AML-193 (cell line): ENCODE measurements at places on chromosomes 2 and 18.

GRCh38 chr2:157107877-157108276 is 149.6 kb upstream of the GALNT5 start:
- no peak for DNase-seq

GRCh38 chr2:230299618-230300017 is 27.4 kb upstream of the SP140L start:
- no peak for DNase-seq

DNA sequence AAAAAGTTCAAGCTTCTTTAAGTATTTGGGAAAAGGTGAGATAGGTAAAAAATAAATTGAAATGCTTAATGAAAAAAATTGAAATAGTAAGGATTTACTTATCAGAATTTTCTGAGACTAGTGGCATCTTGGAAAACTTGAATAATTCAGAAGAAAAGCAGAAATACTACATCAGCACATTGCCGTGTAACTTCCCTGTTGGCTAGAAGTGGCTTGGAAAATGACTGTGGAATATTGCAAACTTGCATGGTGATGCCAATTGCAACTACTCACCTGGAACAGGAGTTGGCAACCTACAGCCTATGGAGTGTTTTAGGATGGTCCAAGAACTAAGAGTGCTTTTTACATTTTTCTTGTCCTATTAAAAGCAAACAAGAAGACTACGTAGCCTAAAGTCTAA is 603.5 kb upstream of the VRK2 start:
- DNase-seq = no peak

- DNase-seq = no peak
Observed at GRCh38 chr2:186780701-186781316, 68.2 kb downstream of the ZSWIM2 start.

DNA sequence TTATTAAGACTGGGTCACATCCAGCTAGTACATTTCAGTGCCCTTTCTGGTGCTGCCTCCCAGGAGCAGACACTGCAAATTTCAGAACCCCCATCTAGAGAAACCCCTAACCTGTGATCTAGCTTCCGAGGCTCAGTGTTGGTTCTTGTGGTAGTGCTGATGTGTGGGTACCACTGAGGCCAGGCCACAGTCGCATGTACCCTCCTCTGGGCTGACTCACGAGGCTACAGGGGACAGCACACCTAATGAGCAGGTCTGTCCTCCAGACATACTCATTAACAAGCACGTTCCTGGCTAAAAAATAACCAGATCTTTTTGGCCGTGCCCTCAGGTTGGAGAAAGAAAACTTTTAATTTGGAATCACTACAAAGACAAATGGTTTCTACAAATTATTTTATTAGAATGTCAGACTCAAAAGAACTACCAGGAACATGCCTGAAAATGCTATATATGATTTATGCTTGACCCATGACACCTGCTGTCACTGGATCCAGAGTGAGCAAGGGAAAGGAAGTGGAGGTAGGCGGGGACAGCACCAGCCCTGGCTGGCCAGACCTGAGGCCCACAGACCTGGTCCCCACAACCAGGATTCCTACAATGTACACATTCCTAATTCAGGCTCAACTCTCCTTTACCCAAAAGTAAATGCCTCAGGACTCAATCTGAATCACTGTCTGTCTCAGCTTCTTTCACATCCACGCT is 8.5 kb downstream of the CIAO1 start:
- DNase-seq = no peak

DNA sequence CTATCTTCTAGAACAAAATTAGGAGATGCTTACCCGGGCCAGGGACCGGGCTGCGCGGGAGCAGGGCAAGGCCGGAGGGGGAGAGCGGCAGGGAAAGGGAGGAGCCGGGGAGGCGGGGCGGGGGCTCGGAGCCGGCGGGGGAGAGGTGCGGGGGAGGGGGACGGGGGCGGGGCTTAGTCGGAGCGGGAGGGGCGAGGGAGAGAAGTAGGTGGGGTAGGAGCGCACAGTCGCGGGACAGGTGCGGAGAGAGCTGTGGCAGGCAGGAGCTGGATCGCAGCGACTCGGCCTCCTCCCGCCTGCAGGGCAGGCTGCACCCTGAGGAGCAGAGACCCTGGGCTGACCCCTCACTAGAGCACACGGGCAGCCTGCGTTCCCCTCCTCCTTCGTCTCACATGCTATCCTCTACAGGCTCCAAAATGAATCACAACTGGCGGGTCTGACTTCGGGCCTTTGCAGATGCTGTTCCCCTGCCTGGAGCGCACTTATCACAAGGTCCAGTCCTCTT is 290.3 kb downstream of the CELF4 start:
- DNase-seq = no peak

GRCh38 chr18:76613053-76613754 is 118.2 kb upstream of the ZNF516 start:
- no peak for DNase-seq

GRCh38 chr2:44960871-44961270 is 19.4 kb downstream of the SIX3 start:
- DNase-seq = no peak

DNA sequence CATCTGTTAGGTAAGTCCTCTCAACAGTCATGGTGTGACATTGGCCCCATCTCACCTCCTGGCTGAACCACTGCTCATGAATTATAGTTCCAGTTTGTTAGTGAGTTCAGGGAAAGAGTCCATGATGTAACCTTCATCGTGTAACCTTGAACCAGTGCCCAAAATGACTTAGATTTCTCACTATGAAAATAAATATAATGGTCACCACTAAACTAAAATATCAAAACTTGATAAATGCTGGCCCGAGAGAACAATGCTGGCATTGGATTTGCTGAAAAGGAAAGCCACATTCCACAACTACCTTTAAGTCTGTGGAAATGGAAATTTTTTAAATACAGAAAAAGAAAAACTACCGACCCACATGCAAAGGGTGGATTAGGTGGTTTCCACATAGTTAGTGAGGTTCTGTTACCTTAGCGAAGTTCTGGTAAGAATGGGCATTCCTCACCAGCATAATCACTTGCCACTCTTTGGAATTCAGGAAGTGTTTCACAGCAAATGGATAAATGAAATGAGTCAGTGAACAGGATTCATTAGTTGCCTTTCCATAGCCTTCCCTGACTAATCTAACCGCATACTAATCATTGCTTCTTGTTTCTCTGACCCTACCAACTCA is 133.9 kb upstream of the CTAGE1 start:
- DNase-seq = no peak

DNA sequence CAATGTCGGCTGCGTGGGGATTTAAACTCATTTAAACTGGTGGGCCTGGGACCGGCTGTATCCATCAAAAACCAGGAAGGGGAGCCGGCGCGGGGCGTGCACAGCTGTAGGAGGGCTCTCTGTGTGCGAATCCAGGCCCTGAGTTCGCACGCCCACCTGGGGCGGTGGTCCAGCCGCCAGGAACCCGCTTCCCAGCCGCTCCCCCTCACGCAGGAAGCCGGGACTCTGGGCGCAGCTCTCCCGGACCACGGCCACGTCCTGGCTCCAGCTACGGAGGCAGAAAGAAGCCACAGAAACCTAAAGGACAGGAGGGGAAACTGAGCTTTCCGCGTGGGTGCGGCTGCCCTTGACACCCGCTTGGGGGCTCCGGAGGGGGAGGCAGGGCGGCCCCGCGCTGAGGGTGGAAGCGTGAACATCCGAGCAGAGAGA is 80.6 kb downstream of the GFPT1 start:
- DNase-seq = no peak

- DNase-seq = no peak
Observed at GRCh38 chr2:134370655-134371445, 117.0 kb downstream of the MGAT5 start.

DNA sequence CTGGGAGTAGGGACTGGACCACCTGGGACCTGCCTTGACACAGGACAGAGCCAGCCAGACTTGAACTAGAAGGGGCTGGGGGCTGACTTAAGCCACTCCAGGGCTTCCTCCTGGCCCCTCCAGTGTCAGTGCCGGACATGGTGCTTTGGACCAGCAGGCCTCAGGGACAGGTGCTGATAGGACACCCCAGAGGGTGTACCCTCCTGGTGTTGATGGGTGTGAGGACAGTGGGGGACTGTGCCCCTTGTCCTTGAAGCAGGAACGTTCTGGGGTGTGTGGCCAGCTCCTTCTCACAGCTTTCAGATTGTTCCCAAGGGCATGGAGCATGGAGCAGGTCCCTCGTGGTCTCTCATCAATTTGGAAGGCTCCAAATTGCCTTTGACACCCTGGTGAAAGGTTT is 6.8 kb downstream of the MAL start:
- DNase-seq = no peak

- no peak for DNase-seq
Observed at GRCh38 chr18:52435301-52435700, 95.3 kb downstream of the DCC start.

- DNase-seq = no peak
Observed at GRCh38 chr2:8324164-8324856, 357.5 kb upstream of the ID2 start.
